Fibroblast of lung (primary cell): ENCODE measurements at places on chromosomes 13 and 19.

DNA sequence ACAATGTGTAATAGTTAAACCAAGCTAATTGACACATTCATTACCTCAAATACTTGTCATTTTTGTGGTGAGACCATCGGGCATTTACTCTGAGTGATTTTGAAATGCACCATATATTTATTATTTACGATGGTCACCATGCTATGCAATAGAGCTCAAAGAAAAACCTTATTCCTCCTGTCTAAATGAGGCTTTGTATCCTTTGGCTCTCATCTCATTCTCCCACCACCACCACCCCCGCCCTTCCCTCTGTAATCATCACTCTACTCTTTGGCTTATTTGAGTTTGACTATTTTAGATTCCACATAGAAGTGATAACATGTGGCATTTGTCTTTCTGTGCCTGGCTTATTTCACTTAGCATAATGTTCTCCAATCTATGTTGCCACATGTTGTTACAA, 124.9 kb downstream of the CYSLTR2 start:
- no peak for DNase-seq

DNA sequence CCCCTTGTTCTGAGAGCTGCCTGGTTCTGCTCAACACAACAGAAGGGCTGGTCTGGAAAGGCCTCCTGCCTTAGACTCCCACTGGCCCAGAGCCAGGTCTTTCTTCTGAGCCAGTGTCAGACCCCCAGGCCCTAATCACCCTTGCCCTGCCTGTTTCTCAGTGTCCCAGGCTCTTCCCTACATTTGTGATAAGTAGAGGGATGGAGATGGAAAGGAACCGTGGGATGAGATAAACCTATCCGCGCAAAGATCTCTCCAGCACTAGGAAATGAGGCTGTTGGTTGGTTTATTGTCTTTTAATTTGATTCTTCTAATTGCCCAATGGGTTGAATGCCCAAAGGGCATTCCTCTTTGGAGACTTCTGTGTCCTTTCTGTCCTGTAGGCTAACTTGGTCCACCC, 470.0 kb downstream of the TSHZ3 start:
- DNase-seq, result no peak

GRCh38 chr19:11560404-11561051, 1.5 kb upstream of the ELOF1 start:
- peak; percentile 77 for DNase-seq

DNA sequence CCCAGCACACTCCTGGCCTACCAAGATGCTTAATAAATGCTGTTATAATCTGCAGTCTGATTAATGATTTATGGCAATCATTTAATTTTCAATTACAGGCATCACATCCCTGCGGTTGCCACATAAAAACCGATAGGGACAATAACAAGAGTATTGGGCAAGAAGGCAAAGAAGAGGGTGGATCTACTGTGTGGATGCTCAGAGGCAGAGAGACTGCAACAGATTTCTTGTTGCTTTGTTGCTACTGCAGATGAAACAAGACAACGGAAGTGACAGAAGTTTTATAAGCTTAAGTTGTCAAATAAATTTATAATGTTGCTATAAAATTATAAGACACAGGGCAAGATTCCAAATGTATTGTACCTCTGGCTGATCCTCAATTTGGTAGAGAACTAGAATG, 154.8 kb downstream of the ABCC4 start:
- DNase-seq, result no peak

GRCh38 chr13:23883255-23883654, 5.9 kb downstream of the MIPEP start:
- no peak for DNase-seq

GRCh38 chr19:57466489-57466888, 9.5 kb upstream of the VN1R1 start:
- no peak for DNase-seq

GRCh38 chr19:40413291-40413845, at the start of gene PRX:
Gene PRX, minus strand, starts transcription at chr19:40413378. Its CDS starts 5,446 bp downstream, at chr19:40407932.
- DNase-seq, result no peak

DNA sequence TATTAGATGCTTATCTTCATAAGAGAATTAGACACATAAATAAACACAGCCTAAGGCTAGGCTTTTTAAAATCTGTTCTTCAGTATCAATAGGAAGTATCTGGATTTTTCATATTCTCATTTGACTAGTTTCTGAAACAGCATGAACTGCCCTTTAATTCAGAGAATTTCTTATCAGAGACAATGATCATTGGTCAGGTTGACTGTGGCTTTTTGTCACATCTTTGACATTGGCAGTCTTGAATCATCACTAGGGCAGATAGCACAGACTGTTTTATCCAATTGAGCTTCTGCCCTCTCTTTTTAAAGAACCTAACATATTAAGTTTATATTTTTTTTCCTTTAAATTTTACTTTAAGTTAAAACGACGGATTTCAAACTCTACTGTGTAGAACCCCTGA, 59.6 kb downstream of the DPY19L3 start:
- no peak for DNase-seq

DNA sequence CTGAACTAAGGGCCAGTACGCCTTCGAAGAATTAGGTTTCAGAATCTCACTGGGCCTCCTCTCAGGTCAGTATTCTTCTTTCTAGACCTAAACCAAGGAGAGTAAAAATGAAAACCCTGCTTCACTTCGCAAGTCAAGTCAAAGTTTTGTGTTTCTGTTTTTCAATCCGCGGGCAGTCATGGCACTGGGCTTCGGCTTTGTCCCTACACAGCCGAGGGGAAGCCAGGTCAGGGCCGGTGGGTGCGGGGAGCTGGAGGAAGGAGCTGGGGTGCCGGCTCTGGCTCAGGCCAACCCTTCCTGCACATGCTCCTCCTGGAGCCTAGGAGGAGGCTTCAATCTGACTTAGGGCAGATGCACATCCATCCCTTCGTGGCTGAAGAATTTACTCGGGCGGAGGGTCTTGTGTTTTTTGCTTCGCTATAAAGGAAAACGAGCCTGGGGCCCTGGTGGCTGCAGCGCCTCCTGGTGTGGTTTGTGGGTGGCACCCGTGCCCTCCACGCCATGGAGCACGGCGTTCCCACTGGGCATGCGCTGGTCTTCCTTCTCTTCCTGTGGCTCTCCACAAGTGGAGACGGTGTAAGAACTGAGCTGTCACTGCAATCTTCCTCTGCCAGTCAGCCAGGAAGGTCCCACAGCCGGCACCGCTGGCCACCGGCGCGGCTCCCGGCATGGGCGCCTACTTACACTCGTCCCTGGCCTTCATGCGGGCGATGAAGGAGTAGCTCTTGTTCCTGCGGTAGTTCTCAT, 22.5 kb downstream of the C19orf44 start:
- no peak for DNase-seq

GRCh38 chr19:18171605-18172327, 1.8 kb upstream of the IFI30 start:
- no peak for DNase-seq

DNA sequence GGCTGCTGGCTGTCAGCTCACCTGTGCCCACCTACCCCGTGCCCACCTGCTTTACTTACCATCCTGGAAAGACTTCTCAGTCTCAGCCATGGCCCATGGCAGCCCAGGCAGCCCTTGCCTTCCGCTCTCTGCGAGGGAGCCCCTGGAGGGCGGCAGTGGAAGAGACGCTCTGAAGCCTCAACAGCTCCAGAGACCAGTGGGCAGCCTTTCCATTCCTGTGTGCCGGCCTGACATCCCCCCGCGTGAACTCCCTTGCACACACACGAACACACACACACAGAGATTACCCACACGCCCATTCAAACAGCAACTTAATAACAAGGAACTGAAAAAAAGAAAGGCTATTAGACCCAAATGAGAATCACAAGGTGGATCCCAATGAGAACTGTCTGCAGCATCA, 14.2 kb upstream of the RASA3 start:
- no peak for DNase-seq

- no peak for DNase-seq
These were observed 331.3 kb downstream of the KLF5 start for GRCh38 chr13:73390100-73390499.

- peak; percentile 99 for DNase-seq
These were observed 22.5 kb downstream of the LTBP4 start for GRCh38 chr19:40623403-40624251.

- no peak for DNase-seq
These were observed 1.1 kb upstream of the SSBP4 start for GRCh38 chr19:18418029-18418482.

GRCh38 chr13:113066142-113066455, 39.5 kb upstream of the F7 start:
- DNase-seq, result no peak

- DNase-seq, result no peak
These were observed 873.5 kb upstream of the ATXN8OS start for GRCh38 chr13:69234171-69234570.

GRCh38 chr19:17871878-17872250, at the start of gene SLC5A5:
Gene SLC5A5, plus strand, starts transcription at chr19:17871945. Its CDS starts 375 bp downstream, at chr19:17872320.
- no peak for DNase-seq
